ENCODE measurements at places on chromosomes 4 and X.

GRCh38 chr4:3642806-3643517, 110.7 kb upstream of the LRPAP1 start:
- DNase-seq = no peak

DNA sequence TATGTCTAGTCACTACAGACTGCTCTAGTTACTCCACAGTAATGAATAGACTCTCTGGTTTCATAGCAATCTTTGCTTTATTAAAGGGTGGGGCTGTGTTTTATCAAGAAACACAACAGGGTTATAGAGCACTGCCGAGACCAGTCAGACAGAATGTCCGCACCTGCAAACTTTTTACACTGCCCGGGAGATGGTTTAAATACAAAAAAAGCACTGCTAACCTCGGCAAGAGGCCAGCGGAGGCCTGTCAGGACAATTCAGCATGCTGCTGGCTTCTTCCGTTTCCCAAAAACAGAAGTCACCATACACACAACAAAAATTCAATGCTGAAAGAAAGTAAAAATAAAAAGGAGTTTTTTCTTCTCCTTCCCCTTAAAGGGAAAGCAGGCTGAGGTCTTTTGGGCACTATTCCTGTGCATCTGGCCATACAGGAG, 67.4 kb downstream of the IRF2 start:
- no peak for DNase-seq

- DNase-seq = peak; percentile 2
Measured at GRCh38 chr4:161936625-161937550, 226.9 kb downstream of the FSTL5 start.

- DNase-seq = peak; percentile 39
Measured at GRCh38 chr4:112251019-112251643, 19.5 kb downstream of the AP1AR start.

DNA sequence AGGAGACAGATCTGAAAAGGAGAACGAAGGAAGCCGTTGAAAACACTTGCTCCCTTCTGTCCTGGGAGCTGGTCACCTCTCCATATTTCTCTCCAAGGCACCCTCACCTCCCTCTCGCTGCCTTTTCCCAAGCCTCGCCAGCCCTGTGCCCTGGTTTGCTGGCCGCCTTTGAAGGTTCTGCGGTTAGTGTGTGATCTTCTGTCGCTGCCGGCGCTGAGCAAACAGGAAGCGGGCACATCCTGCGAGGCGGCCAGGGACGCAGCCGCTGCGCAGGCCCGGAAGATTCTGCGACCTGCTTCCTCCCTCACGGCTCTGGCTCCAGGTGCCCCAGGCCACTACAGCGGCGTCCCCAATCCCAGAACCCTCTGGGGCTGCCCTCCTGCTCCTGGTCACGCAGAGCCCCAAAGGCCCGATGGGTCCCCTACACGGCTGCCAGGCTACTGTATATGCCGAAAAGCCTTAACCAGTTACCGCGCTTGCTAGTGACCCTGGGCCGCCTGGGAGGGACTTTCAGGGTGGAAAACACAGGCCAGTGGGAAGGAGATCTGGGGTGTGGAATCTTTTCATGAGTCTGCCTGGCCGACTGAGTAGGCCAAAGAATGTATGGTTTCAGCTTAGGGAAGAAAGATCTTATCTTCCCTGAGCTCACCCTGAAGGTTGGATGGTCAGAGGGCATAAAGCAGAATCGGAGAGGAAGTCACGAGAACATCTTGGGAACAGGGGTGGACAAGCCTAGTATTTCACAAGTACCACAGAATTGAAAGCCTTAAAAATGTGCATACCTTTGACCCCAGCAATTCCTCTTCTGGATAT, 2.3 kb upstream of the SASH3 start:
- DNase-seq = no peak

GRCh38 chr4:89800527-89801103, 36.3 kb downstream of the SNCA start:
- no peak for DNase-seq

- DNase-seq = no peak
Measured at GRCh38 chrX:8196776-8197175, 25.7 kb upstream of the VCX2 start.

- no peak for DNase-seq
Measured at GRCh38 chr4:17715511-17715910, 65.9 kb downstream of the FAM184B start.

- DNase-seq = peak; percentile 21
Measured at GRCh38 chrX:39144956-39145355, 343.7 kb downstream of the MID1IP1 start.

GRCh38 chr4:133938061-133938460, 263.5 kb downstream of the PABPC4L start:
- no peak for DNase-seq

- DNase-seq = no peak
Measured at GRCh38 chr4:152579916-152580315, 44.0 kb upstream of the FBXW7 start.

DNA sequence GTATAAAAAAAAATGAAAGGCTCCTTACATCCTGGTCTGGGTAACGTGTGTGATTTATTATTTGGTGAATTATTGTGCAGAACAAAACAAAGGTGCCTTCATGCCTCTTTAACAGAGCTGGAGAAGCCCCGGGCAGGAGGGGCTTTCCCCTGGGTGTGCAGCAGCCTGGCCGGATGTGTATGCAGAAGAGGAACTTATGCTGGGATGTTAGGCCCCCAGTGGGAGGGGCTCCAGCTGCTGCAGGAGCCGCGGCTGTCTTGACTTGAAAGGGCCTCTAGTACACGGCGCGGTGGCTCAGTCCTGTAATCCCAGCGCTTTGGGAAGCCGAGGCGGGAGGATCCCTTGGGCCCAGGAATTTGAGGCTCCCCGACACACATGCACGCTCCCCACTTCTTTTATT, 16.0 kb downstream of the CCNQ start:
- no peak for DNase-seq

DNA sequence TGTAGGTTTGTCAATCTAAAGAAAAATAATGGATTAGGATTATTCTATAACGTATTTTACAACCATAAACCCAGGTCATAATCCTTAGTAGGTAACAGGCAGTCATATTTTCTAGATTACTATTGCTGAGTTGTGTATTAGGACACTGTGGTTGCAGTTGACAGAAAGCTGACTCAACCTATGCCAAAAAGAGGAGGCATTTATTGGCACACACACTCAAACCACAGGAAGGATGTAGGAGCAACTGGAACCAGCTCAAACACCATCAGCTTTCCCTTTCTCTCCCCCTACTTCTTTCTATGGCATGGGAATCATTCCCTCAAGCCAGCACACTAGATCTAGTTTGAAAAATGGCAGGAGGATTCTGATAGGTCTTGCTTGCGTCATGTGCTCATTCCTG, 136.4 kb upstream of the FAM9C start:
- DNase-seq = peak; percentile 52

DNA sequence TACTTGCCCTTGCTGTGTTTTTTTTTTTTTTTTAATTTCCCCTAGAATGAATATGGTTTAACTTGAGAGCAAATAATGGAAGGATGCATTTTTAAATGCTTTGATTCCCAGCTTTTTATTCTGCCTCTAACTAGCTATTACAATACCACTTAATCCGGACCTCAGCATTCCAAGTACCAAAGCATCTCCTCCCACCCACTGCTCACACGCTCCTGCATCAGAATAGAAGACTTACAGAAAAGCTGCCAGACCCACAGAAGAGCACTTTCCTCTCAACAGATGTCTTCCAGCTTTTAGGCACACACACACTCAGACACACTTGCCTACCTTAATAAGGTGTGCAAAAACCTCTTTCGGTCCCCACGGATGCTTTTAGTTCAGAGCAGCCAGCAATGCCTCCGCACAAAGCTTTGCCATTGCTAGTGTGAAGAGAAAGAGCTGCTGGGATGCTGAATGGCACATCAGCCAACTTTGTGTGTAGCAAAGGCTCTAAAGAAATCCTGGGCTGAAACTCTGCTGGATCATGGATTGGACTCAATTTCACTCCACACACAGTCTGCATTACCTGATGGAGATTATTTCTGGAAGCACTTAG, 1056.2 kb downstream of the DMD start:
- DNase-seq = no peak

DNA sequence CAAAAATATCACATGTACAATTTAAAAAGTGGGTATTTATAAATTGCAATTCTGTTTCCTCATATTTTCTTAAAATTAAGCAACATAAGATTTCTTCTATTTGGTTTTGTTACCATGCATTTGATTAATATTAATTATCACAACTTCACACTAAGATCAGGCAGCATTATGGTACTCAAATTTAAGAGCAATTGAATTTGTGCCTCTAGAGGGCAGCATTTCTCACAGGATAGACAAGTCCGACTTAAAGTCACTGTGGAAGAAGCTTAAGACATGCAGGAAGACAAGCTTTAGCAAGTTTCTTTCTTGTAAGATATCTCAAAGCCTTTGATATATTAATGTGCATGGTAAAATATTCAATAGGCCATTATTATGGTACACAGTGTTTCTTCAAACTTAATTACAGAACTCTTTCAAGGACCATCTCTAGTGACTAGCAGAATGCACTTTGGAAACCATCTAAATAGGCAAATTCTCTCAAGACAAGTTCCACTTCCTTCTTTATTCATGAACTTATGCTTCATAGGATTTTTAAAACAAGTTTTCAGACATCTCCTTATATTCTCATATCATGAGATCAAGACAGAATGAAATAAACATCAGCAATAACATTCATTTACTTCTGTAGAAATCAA, 35.0 kb downstream of the FBXW7 start:
- peak; percentile 82 for DNase-seq

GRCh38 chr4:6365545-6366086, 96.0 kb downstream of the WFS1 start:
- no peak for DNase-seq

DNA sequence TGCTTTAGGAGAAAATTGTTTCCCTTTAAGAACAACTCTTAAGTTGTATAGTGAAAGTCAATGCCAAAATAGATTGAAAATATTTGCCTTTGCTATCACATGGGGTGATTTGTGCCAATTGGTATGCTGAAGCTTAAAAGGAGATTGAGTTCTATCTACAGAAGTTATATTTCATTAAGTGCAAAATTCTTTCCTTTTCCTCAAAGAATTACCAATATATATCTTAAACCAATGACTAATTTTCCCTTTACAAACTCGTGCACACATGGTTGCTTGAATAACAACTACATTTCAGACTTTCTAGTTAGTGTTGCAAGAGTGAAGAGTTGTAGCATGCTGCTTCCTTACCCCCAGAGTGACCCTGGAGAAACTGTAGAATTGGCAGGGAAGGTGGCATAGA, 990.0 kb upstream of the PABPC4L start:
- DNase-seq = no peak
